Hematopoietic multipotent progenitor cell treated with erythropoietin and hydrocortisone succinate and interleukin-3 and kit ligand, for 6 days (in vitro differentiated cells): ENCODE measurements at places on chromosomes 6 and 20.
A peak's percentile ranks its signal among the peaks of the same experiment; 100 is the strongest.

- DNase-seq, result no peak
These were observed 236.5 kb upstream of the AFDN start for GRCh38 chr6:167590193-167590592.

DNA sequence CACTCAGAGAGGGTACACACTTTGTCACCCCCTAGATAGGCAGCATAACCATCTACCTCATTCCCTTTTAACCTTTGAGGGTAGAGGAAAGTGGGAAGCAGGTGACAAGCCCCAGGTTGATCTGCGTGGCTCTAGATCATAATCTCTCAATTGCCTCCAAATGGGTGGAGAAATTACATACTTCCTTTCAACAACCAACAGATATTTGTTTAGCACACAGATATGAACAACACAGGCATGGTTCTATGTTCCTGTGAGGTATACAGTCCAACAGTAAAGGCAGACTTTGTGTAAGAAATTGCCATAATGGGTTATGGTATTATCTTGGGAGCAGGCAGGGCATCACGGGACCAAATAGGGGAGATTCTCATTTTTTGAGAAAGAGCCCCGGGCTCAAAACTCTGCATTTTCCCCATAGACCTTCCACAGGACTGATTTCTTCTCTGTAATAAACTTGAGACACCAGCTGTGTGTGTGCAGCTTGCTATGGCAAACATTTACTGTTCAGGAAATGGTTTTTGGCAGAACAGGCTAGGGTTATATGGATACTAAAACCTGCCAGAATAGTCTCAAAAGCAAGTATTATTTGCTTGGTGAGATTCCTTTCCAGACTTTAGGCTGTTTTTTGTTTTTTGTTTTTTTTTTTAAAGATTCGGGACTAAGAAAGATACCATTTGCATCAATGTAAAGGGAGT lies 126.2 kb downstream of the CD164 start:
- DNase-seq, result no peak

DNA sequence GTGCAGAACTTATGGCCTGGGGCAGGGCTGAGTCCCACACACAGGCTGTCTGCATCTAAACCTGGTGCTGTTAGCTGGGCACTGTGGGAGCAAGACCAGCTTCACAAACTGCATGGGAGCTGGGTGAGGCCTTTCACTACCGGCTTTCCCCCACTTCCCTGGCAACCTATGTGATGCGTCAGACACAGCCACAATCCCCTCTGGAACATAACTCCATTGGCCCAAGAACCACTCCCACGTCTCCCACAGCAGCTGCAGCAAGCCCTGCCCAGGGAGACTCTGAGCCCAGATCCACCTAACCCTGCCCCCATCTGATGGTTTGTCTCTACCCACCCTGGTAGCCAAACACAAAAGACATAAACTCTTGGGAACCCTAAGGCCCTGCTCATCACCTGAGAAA lies 9.3 kb downstream of the WDR27 start:
- no peak for DNase-seq

DNA sequence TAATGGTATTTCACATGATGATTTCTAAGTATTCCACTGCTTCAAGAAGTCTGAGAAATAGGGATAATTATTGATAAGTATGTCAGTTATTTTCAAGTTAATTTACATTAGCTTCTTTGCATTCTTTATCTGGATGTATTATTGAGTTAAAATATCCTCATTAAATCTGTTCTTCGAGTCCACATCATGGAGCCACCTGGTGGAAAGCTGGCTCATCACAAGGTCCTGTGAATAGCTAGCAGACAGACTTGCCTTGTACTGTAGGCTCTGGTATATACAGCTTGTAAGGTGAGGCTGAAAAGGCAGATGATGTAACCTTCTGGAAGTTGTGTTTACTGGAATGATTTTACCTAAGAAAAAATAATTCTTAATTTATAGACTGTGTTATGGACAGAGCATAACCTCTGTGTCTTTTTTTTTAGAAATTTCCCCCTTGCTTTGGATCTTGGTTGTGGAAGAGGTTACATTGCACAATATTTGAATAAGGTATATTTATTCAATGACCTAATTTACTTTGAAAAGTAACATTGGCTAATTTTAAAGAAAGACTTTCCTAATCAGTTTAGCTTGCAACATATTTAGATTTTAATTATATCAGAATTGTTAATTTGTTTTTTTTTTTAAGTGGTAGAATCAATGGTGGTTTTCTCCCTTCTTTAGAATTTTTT lies 3.5 kb downstream of the NDUFAF5 start:
- DNase-seq, result peak; percentile 73

DNA sequence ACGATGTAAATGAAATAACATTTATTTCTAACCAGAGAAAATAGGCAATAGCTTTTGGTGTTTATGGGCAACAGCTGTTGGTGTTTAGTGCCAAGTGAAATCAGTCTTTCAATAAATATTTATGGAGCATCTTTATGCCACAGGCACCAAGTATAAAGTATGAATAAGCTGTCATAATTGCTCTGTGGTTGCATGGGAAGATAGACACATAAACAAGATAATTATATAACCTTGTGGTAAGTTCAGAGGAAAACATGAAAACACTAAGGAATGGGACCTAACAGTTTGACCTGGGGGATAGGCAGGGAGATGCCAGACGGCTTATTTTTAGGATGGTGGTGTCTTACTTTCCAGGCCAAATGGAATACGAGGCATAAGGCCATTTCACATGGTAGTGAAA lies 110.9 kb downstream of the GFRAL start:
- no peak for DNase-seq

GRCh38 chr6:23855497-23856116 lies 270.4 kb upstream of the NRSN1 start:
- no peak for DNase-seq

DNA sequence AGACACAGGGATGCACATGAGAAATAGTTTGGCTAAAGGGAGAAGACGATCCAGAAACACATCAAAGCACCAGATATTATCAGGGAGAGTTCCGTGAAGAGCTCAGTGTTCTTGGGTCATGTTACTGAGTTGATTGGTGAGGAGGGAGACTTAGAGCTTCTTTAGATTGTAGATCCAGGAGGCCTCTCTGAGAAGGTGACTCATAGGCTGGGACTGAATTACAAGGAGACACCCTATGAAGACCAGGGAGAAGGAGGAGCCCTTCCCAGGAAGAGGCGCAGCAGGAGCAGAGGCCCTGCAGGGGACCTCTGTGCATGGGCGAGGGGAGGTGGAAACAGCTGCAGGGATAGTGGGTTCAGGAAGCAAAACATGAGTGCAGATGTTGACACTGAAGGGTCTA lies 196.5 kb downstream of the SLC24A3 start:
- no peak for DNase-seq

GRCh38 chr6:96604420-96604819 lies 41.5 kb downstream of the FHL5 start:
- DNase-seq, result no peak

DNA sequence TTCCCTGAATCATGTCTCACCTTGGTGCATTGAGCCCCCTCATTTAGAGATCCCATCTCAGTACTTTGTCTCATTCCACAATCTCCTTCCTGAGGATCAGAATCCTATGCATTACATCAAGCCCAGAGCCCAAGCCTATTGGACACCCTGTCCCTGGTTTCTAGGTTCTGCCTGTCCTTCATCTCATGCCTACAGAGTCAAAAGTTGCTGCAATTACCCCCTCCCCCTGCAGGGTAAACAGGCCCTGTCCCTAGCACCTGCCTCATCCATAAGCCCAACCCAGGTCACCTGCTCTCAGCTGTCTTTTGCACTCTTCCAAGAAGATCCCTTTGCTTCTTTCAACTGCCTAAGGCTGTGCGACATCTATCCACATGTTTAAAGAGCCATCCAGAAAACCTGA lies 93.9 kb downstream of the SPTLC3 start:
- DNase-seq, result no peak

GRCh38 chr6:140077827-140078560 lies 703.5 kb upstream of the CITED2 start:
- no peak for DNase-seq

DNA sequence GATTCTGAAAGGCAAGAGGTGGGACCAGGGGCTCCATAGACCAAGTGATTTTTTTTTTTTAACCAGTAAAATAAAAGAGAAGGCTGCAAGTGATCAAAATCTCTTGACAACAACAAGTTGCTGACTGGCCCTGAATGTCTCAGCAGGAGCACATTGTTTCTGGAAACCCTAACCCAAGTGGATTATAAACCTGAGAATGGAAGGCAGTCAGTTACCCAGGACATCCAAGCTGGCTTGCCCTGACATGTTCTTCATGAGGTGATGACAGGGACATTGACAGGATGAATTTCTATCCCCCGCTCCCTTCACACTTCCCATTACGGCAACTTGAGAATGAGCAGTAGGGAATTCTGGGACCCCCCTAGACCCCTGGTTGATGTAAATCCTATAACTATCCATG lies 49.6 kb upstream of the RIPOR2 start:
- DNase-seq, result no peak

DNA sequence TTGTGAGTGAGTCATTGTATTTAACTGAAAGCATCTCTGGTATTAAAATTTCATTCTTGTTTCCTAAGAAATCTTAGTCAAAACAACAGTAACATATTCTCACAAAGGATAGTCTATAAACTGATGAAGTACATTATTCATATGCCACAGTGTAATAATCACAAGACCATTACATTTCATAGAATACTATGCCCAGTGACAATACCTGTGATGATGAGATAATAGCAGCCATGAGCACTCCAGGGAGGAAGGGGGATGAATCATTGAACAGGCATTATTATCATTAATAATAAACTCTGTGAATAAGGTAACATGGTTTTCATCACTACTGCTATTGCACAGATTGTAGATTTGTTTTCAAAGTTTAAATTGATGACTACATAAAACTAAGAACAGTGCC lies 667.9 kb downstream of the EPM2A start:
- no peak for DNase-seq

DNA sequence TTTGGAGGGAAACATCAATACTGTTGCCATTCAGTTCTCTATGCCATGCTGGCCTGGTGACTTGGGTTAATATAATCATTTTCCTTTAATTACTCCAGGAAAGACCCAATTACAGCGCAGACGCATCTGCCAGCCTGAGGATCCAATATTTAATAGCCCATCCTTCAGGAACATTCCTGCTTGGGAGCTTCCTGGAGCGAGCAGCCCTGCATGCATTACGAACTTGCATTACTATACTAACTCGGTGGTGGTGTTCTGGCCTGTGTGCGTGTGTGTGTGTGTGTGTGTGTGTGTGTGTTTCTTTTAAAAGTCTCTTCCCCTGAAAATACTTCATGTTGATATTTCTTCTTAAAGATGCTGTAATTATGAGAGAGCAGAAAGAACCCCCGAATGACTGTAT lies 26.5 kb downstream of the PMEPA1 start:
- DNase-seq, result no peak

DNA sequence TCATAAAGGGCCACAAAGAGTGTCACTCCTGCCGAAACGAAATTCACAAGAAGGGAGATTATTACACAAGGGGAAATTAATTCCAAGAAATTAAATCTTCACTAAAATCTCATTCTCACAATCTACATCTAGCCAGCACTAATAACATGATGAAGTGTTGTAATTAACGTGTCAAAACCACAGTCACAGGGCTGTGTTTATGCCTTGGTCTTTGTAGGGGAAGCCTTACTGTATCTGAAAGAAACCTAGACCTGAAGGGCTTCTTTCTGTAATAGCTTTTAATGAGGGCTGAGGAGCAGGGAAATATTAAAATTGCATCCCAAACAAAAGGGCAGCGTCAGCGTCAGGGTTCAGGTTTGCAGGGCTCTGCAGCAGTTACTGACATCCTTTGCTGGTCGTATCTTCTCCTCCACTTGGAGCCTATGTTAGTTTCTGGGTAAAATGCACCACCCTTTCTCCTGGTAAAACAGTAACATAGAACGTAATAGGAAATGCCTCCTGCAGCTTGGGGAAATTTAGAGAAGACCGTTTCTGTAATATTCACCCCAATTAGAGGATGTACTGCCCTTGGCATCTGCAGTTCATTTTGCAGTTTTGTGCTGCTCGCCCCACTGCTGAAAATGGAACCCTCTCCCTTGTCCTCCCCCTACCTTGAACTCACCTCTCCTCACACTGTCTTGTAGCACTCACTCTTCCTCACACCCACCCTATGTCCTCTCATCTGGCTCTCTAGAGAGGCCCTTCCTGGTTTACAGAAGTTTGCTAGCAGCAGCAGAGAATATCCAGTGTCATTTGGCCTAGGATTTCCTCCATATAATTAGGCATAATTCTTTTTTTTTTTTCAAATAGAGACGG lies 109.0 kb upstream of the TRAF3IP2 start:
- peak; percentile 18 for DNase-seq

DNA sequence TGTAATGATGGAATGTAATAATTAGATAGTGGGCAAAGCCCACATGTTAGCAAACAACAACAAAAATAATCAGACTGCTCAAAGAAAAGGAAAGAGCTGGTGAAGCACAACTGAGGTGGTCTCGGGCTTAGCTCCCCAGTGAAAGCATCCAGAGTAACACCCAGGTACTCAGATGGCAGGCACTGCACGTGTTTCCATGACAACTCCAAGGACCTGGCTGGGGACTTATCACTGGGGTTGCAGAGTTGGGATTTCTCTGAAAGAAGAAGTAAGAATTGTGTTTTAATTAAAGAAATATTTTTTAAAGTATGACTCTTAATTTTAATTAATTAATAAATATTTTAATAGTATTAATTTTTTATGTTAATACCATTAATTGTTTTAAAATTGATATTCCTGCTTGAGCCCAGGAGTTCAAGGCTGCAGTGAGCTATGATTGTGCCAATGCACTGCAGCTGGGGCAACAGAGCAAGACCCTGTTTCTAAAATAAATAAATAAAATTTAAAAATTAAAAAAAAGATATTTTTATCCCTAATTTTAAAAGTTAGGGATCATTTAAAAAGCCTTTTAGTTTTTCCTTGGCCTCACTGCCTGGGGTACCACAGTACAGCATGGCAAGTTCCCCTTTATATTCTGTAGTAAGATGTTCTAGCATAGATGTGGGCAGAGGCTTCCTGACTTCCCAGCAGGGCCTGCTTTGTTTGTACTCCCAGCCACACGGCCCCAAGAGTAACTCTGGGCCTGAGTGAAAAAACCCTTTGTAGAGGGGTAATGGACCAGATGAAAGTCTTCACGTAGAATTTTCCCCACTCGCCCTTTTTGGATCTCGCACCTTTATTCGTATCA lies 42.2 kb upstream of the UST start:
- DNase-seq, result no peak

DNA sequence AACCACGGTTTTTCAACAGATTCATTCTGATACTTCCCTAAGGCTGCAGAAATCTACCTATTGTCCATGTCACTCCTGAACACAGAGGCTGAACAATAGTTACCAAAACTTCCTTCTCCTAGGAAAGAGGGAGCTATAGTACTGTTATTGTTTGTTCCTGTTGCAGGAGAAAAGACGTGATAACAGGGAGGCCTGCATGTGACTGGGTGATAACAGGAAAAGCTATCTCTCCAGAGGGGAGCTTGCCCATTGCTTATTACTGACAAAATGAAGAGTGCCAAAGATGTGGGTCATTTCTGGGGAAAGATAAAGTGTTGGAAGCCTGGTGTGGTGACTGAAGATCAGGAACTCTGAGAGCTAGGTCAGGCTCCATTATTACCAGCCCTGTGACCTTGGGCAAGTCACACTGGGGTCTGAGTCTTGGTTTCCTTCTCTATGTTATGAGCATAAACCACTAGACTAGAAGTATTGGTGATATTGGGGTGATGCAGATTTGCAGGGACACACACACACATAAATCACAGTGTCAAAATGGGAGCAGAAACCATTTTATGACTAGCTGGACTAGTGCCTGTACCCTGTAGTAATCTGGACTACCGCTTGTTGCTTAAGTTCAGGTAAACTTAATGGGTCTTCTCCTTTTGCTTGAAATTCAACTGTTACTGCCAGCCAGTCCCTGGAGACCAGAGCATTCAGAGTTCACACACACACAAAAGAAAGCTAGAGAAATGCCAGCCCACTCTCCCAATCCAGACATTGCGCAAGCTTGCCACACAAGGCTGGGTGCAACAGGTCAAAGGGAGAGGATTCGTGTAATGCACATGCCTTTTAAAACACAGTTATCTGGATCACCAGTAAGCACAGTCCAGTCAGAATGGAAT lies 136.0 kb upstream of the CNR1 start:
- peak; percentile 29 for DNase-seq
